ENCODE measurements at places on chromosomes 6 and 20.

- no peak for DNase-seq
These were observed 565.3 kb downstream of the KIF16B start for GRCh38 chr20:16007962-16008361.

DNA sequence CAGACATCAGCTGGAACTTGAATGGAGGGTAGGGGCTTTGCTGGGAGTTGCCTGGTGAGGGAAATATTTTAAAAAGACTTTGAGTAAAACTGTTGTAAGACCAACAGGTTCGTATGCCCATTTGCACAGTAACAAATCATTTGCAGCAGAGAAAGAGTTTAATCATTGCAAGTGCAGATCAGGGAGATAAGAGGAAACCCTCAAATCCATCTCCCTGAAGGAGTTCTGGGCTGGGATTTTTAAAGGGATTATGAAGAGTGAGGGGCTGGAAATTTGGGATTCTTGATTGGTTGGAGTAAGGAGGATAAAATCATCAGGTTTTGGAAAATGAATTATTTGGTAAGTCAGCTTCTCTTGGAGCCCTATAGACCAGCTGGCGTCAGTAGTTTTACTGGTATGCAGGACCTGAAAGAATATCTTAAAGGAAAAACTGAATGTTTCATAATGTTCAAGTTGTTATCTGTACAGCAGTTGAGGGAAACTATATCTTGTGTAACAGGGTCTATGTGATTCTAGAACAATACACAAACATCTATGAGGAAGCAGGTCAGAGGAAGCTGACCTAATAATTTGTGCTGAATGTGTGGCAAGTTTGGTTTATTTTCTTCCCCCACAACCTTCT, 295.5 kb downstream of the PLCB1 start:
- DNase-seq, result no peak

DNA sequence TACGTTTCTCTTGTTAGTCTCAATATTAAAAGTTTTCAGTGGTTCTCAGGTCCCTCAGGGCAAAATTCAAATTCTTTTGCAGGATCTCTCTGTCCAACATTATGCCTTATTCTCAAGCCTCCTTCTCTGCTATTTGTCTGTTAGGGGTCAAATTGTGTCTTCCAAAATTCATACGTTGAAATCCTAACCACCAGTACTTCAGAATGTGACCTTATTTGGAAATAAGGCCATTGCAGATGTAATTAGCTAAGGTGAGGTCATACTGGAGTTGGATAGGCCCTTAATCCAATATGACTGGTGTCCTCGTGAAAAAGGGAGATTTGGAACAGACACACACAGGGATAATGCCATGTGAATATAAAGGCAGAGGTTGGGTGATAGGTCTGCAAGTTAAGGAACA, 64.1 kb upstream of the ADGRF1 start:
- DNase-seq, result no peak

GRCh38 chr6:153121311-153121710, 9.8 kb downstream of the RGS17 start:
- no peak for DNase-seq

- no peak for DNase-seq
These were observed 43.7 kb downstream of the FRK start for GRCh38 chr6:116016846-116017545.

DNA sequence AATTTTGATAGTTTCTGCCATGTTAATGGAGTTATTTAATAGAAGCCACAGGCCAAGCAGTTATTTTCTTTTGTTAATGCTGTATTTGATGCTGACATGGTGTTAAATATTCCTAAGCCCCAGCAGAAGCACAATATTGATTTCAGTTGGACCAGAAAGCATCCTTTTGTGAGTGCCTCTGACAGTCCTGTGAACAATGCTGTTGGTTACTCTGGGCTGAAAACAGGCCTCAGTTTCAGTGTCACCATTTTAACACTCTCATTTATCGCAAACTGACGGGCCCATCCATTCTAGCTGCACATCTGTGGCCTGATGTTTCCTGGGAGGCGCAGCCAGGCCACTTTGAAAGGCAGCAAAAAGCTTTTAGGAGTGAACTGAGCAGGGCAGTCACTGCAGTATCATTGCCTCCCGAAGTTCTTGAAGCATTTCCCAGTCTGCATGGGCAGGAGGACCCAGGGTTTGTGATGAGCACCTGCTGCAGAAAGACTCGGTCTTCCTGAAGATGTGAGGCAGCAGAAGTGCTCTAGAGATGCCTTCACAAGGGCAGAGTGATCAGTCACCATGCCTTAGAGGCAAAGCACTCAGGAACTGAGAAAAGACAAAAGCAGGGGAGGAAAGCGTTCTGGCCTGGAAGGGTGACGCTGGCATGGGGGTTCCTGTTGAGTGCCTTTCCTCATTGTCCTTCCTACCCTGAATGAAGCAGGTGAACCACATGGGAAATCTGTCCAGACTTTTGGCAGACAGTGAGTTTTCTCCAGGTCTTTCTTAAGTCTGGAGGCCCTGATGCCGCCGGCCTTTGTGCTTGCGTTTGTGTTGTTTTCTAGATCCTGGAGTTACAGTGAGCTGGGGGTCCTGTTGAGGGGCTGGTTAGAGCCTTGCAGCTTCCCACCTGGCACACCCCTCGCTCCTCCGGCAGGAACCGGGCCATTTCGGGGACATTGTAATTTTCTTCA, 74.0 kb downstream of the ZDHHC14 start:
- no peak for DNase-seq

DNA sequence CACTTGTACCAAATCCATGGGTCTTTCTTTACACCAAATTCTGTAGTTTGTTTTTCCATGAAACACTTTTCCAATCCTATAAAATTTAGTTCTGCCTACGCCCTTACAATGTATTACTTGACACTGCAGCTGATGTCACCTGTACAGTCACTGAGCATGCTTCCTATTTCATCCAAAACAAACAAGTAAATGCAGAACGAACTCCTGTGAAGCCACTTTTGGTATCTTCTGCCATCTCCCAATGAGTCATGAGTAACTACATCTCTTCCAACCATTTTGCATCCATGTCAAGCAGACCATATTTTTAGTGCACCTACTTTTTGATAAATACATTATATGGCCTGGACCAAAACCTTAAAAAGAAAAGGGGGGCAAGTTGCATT, 42.4 kb downstream of the HDDC2 start:
- DNase-seq, result no peak

DNA sequence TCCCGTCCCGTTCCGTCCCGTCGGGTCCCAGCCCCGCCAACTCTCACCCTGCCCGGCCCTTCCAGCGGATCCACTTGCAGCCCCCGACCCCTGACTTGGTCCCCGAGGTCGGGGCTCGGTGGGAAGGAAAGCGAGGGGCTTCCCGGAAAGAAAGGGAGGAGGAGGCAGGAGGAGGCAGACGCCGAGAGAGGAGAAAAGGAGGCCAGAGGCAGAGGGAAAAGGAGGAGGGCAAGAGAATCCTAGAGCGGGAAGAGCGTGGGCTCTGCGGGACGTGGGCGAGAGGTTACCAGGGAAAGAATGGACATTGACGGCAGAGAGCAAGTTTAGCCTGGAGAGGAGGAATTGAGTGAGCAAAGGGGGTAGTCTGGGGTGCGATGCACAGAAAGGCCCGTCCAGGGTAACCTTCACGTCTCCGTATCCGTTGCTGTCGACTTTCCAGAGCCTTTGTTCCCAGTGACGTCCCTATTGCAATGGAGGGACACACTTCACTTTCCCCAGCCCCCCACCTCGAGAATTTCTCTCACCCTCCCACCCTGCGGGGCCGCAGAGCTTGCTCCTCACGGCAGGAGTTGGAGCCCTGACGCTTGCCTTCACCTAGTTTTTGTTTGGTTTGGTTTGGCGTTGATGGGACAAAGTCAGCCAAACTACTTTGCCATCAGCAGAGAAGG, 477 bp upstream of the MOXD1 start:
- no peak for DNase-seq

All from activated CD8-positive, alpha-beta memory T cell treated with anti-CD3 and anti-CD28 coated beads for 24 hours (primary cell).